ENCODE measurements at places on chromosomes 2 and 18.

GRCh38 chr18:36333414-36333813 is 35.9 kb downstream of the FHOD3 start:
- peak; percentile 97 for DNase-seq

DNA sequence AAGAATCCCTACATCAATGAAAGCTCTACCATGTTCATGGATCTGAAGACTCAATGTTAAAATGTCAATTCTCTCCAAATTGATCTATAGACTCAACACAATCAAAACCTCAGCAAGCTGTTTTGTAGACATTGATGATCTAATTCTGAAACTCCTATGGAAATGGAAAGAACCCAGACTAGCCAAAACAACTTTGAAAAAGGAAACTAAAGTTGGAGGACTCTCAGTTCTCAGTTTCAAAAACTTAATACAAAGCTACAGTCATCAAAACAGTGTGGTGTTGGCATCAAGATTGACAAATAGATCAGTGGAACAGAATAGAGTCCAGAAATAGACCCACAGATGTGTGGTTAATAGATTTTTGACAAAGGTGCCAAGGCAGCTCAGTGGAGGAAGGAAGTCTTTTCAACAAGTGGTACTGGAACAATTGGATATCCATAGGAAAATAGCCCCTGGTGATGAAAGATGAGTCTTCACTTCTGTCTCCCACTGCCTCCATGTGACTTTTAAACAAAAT is 30.4 kb downstream of the LBH start:
- DNase-seq = peak; percentile 64

DNA sequence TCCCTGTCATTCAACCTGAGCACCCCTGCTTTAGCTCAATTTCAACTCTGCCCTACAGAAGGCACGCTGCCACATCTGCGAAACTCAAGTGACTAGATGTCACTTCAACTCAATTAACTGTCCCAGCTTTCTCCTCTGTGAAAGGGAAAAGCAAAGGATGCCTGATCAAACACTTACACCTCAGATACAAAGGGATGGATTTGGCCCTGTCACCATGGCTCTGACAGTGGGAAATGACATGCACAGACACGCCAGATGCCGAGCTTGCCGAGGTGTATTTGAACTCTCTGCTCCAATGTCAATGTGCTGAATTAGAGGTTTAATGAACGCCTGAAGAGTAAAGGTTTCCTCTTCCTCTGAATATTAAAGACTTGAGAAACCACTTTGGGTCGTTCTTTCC is 481.1 kb downstream of the CBLN2 start:
- no peak for DNase-seq

- DNase-seq = no peak
These were observed 80.9 kb downstream of the GALNT1 start for GRCh38 chr18:35662293-35663062.

DNA sequence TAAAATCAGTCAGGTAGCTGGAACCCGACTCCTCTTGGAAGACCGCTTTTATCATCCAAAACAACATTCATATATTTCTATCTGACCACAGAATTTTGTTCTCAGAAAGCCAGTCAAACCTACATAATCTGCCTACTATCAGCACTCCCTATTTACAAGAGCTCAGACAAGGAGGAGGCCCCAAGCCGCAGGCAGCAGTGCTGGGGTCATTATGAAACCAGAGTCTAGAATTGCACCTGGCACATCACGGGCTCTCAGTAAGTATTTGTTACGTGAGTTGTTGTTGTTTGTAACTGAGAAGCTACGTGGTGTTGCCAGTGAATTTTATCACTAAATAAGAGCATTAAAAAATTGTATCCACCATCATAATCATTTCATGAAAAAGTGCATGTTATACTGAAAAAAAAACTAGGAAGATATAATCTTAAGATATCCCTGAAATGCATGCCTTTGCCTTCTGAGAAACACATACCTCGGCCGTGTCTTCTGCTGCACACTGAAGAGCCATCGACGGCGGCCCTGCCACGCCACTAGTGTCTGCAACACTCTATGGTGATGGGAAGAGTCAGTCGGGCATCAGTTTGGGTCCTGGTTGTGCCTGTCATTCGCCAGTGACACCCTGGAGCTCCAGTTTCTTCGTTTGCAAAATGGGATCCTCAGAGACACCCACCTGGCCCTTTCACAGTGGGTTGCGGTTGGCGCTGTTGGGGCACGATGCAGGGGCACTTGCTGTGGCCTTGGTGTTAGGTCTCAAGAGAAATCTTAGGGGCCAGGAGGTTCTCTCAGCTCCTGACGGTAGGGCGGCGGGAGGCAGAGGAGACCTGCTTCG is 505.9 kb downstream of the EIPR1 start:
- no peak for DNase-seq

DNA sequence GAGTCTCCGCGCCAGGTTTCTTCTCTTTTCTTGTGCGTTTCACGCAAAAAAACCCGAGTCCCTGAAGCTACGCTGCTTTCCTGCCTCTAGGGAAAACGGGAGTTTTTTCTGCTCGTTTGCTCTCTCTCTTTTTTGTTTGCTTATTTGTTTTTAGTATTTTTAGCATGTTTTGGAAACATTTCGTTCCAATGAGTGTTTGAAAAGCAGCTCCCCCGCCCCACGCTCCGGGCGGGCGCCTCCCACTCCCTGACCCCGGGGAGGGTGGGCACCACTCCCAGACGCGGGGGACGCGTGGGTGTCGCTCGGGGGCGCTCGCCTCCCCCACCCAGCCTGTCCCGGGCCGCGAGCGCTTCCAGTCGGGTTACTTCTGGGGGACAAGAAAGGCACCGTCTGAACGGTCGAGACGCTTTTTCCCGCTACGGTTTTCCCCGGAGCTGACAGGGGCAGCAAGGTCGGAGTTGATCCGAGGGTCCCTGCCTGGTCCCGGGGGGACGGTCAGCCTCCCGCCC is 446 bp upstream of the EFHD1 start:
- no peak for DNase-seq

DNA sequence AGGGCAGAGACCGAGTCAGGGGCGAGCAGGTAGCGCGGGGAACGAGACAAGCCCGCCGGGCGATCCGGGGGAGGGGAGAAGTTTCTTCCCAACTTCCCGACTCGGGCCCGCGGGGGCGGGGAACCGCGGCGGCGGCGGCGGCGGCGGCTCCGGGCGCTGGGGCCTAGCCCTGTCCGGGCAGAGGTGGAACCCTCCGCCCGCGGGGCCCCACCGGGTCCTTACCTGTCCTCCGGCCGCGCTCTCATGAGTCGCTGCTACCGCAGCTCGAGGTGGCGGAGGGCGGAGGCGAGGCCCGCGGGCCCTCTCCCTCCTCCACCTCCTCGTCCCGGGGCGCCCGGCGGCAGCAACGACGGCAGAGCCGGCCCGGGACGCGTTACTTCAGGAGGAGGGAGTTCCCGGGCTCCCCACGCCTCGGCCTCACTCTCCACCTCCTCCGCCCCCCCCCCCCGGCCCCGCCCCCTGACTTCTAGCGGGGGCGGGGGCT is at the start of gene YES1:
YES1 (minus strand) TSS at position 351 of the 484 bp plus-strand sequence. CDS start 55,415 bp downstream, outside the sequence.
- peak; percentile 67 for DNase-seq

DNA sequence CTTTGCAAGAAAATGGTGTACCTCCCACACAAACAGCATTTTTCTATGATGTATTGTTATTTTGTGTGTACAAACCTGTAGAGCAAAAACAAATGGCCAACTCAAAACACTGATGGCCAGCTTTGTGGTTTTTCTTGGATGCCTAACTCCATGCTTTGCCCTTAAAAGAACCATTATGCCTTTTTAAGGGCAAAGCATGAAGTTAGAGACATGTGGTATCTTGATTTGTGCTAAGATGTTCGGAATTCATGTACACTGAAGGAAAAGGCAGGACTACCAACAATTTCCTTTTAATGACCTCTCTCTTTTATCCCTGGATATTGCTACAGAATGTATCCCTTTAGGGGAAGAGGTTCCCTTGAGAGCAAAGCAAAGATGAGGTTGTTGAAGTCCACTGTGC is 273.6 kb downstream of the SCG2 start:
- DNase-seq = no peak

- DNase-seq = no peak
These were observed 187.8 kb upstream of the FAM98A start for GRCh38 chr2:33786881-33787280.

DNA sequence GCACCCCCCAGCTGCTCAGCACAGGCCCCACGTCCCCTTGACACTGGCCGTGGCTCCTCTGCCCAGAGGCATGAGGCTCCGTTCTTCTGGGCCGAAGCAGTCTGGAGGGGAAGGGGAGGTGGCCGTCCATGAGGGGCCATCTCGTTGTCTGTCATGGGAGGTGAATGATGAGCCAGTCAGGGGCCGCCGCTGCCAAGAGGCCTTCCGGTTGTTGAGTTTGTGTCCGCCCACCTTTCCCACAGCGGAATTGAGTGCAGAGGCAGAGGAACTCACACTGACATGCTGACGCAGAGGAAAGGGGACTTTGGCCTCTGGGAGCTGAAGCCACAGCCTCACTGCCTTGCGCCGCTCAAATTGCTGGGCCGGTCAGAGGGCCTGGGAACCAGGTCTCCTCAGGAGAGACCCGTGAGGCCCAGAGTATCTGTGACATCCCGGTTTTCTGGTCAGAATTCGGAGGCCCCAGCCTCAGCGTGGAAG is 268.4 kb downstream of the ATAD2B start:
- no peak for DNase-seq

- peak; percentile 82 for DNase-seq
These were observed 151.6 kb downstream of the FSHR start for GRCh38 chr2:49002750-49003149.

Data from AG10803 (cell line).